ENCODE measurements at places on chromosomes 2 and 18.
A peak's percentile ranks its signal among the peaks of the same experiment; 100 is the strongest.

- no peak for DNase-seq
These were observed 33.7 kb upstream of the LYPD6B start for GRCh38 chr2:149004836-149005235.

GRCh38 chr18:48163738-48164115 lies 233.3 kb upstream of the SMAD2 start:
- DNase-seq: no peak

- DNase-seq: no peak
These were observed 36.6 kb upstream of the PRLH start for GRCh38 chr2:237529452-237530402.

GRCh38 chr2:146227152-146228019 lies 1617.4 kb upstream of the ACVR2A start:
- DNase-seq: no peak

- DNase-seq: peak; percentile 65
These were observed 11.4 kb upstream of the ALPI start for GRCh38 chr2:232444409-232445148.

- DNase-seq: no peak
These were observed 3.9 kb upstream of the TRIB2 start for GRCh38 chr2:12712881-12713280.

- no peak for DNase-seq
These were observed 101.5 kb downstream of the KLF7 start for GRCh38 chr2:207064128-207064690.

DNA sequence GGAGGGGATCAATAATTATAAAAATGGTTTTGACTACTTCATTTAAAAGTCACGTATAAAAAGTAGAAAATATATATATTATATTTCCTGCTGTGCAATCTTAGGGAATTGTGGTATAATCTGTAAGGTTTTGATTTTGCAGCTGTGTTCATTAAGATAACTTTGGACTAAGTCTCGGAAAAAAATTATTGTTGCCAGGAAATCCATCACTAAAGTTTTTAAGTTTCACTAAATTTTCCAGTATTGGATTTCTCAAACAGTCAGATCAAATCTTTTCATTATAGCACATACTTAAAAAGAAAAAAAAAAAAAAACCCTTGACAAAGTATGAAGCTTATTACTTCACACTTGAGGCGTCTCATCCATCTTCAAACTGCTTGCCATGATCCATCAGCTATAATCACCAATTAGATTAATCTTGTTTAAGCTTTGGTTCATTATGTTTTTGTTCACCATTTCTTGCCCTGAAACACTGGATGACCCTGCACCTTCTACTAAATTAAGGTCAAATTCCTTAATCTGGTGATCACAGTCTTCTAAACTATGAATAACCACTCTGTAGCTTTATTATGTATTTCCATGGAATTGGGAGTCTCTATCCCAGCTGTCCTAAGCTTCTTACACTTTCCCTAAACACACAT lies 326.6 kb upstream of the COL3A1 start:
- DNase-seq: no peak

DNA sequence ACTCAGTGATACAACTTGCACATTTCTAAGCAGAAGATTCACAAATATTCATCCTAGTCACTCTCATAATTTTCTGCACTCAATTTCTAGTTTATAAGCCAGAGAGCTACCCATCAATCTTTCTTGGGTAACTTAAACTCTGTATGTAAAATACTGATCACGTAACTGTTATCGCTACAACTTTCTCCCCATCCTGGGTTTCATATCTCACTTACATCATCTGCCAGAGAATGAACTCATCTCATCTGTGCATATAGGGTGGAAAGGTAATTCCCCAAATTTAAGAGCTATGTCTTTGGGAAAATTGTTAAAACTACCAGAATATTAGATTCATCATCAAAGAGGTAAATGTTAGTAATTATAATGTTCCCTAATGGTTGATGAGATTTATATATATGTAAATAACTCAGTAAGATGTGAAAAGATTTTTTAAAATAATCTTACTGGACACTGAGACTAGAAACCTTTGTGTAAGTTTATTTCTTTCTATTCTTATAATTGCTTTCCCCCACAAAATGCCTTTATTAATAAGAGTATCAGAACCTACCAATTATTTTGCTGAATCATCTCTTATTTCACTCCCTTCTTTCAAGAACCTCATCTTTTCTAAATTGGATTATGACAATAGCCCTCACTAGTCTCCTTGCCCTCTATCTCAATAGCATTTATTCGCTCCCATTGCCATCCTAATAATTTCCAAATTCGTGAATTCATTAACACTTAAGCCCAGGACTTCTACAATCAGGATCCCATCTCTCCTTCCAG lies 729.0 kb downstream of the EPHA4 start:
- DNase-seq: no peak

Data from lower lobe of right lung (tissue), 2 donors.